Central memory CD8-positive, alpha-beta T cell (primary cell): ENCODE measurements at places on chromosomes 1 and 21.

DNA sequence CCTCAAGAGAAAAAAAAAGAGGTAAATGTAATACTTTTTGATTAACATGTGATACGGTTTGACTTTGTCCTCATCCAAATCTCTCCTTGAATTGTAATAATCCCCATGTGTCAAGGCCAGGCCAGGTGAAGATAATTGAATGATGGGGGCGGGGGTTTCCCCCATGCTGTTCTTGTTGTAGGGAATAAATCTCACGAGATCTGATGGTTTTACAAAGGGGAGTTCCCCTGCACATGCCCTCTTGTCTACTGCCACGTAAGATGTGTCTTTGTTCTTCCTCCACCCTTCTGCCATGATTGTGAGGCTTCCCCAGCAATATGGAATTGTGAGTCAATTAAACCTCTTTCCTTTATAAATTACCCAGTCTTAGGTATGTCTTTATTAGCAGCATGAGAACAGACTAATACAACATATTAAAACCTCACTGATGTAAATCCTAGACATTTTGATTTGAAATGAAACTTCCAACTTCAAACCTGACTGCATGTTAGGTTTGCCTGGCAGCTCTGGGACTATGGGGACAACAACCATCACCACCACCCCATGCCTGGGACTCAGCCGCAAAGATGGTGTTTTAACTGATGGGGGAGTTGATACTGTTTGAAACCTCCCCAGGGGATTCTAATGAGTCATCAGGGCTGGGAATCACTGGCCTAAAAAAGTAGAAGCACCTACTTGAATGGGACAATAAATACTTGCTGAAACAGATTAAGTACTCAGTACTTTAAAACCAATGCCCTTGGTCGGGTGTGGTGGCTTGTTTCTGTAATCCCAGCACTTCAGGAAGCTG lies 32.8 kb upstream of the BACH1 start:
- H3K4me1 ChIP-seq: no peaks in the 10 kb centered on the region
- H3K27me3 ChIP-seq: peaks cover 9% of the 10 kb centered on the region
- no peak for DNase-seq
- H3K36me3 ChIP-seq: no peaks in the 10 kb centered on the region
- no peak overlapping the region for H3K4me3 ChIP-seq

DNA sequence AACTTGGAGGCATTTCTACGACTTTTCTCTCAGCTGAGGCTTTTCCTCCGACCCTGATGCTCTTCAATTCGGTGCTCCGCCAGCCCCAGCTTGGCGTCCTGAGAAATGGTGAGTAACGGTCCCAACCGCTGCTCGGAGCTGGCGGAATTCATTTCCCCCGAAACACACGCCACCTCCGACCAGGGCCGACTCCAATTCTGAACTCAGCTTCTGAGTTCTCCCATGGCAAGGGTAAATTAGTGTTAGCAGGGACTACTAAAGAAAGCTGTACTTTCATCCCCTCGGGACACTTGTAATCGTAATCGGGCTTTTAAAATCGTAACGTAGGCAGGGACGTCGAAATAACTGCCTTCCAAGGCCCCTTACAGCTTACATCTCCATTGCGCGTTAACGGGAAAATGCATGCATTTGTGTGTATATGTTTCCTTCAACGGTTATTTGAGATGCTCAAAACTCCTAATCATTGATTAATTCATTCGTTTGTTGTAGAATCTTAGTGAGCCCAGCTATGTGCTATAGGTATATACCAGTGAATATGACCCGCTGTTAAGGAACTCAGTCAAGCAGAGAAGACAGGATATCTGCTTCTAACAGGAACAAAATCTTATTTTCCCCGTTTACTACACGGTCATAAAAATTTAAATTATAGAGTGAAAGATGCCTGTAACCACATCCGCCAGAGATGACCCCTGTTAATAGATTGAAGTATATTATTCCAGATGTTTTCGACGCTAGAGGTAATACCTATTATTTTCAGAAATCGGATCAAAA lies 472 bp downstream of the DTL start:
- no peaks in the 10 kb centered on the region for H3K27me3 ChIP-seq
- H3K36me3 ChIP-seq: peaks cover 13% of the 10 kb centered on the region
- H3K4me3 ChIP-seq: peak overlapping the region; percentile 90
- H3K27ac ChIP-seq: peak overlapping the region; percentile 97
- DNase-seq: no peak

GRCh38 chr1:160069460-160070231 lies at the start of gene KCNJ10:
KCNJ10 (minus strand) TSS chr1:160070160; CDS start chr1:160042532, 27,628 bp downstream.
- H3K36me3 ChIP-seq: peaks cover 4% of the 10 kb centered on the region
- H3K4me1 ChIP-seq: peaks cover 14% of the 10 kb centered on the region
- DNase-seq: no peak
- peak within 1 kb of the TSS; percentile 78 for H3K4me3 ChIP-seq

DNA sequence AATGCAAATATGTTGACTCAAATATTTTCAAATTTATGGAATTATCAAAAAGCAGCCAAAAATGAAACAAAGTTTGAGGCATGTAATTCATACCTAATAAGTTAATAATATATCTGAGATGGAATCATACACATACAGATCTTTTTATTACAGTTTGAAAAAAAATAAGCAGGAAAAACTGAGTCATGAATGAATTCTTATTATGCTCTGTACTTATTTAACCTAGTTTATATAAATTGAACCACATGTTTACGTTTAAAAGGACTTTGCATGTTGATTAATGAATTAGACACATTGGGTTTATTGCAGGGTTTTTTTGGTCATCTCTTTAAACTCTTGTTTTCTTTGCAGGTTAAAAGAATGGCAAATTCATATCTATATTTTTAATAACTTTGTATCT lies 40.9 kb downstream of the CMPK1 start:
- no peak for DNase-seq
- no peak overlapping the region for H3K27ac ChIP-seq
- peaks cover 54% of the 10 kb centered on the region for H3K36me3 ChIP-seq
- H3K27me3 ChIP-seq: no peaks in the 10 kb centered on the region
- H3K4me3 ChIP-seq: no peak overlapping the region

DNA sequence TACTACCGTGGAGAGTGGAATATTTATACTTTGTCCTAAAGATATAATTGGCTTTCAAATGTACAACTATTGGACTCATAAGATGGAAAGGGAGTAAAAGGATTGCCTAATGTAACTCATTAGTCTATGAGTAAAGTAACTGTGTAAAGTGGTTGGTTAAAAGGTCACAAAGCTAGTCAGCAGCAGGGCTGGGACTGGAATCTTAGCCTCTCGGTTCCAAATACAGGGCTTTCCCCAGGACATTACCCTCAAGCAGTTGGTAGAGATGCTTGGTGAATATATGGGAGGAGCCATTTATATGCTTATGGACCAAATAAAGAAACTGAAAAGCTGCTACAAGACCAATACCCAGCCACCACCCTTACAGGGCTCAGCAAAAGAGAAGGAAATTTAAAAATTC lies 283.7 kb downstream of the HLX start:
- peaks cover 36% of the 10 kb centered on the region for H3K27me3 ChIP-seq
- no peak overlapping the region for H3K4me3 ChIP-seq
- H3K4me1 ChIP-seq: no peaks in the 10 kb centered on the region
- no peak for DNase-seq

DNA sequence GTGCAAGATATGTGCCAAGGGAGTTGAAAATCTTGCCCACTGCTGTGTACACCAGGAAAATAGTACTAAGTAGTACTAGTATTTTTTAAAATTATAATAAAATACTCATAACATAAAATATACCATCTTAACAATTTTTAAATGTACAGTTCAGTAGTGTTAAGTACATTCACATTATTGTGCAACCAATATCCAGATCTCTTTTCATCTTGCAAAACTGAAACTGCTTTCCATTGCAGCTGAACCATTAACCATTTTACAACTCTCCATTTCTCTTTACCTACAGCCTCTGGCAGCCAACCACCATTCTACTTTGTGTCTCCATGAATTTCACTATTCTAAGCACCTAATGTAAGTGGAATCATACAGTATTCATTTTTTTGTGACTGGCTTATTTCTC lies 19.3 kb upstream of the RAB3GAP2 start:
- peaks cover 46% of the 10 kb centered on the region for H3K27me3 ChIP-seq
- H3K4me3 ChIP-seq: no peak overlapping the region
- no peak overlapping the region for H3K27ac ChIP-seq
- DNase-seq: no peak

GRCh38 chr1:110890474-110891196 lies 17.7 kb downstream of the CD53 start:
- H3K27me3 ChIP-seq: no peaks in the 10 kb centered on the region
- peaks cover 99% of the 10 kb centered on the region for H3K4me1 ChIP-seq
- peak overlapping the region; percentile 91 for H3K27ac ChIP-seq
- DNase-seq: no peak
- H3K36me3 ChIP-seq: peaks cover 74% of the 10 kb centered on the region

DNA sequence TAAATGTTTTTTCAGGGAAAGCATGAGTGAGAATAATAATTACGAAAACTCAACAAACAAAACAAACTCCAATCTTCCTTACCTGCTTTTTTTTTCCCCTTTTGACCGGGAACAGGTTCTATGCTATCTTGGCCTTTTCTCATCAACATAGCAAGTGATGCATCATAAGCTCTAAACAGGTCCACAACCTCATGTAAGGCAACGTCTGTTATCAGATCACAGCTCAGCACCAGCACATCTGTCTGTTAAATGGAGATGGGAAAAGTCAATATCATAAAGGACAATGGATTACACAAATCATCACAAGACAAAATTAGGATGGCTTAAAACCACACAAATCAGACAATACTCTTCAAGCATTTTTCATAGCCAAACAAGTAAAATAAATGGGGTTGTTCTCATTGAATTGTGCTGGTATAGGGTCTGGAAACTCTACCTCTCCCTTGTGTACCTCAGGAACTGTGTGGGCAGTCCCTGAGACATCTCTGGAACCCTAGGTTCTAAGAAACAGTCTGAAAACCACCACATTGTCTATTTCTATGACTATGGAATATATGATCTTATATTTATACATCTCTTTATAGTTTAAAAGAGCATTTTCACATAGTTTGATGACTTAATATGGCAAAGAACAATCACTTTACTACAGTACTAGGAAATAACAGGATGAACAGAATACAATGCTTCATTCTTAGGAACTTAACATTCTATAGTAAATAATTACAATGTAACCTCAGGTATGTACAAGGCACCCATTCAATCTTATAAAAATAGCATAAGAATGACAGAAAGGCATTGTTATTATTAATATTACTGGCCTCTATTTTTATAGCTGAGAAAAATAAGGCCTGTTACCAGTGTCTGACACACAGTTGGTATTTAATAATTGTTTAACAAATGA lies 44.7 kb downstream of the EIF2B3 start:
- peaks cover 7% of the 10 kb centered on the region for H3K36me3 ChIP-seq
- H3K4me1 ChIP-seq: no peaks in the 10 kb centered on the region
- no peak for DNase-seq
- no peak overlapping the region for H3K4me3 ChIP-seq
- no peak overlapping the region for H3K27ac ChIP-seq

DNA sequence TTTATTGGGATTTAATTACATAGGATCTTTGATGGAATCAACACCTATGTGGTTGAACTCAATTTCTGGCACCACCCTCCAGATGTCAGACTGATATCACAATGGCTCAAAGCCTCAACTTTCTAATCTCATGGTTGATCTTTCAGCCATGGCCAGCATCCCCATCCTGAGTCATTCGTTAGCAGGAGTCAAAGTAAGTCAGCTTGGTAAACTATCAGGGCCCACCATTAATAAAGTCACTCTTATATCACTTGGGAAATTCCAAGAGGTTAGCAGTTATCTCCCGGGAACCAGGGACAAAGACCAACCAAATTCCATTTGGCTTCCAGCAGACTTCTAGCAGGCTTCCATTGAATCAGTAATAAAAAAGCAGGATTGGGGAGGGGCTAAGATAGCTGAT lies 50.7 kb upstream of the TNFSF4 start:
- peaks cover 6% of the 10 kb centered on the region for H3K4me1 ChIP-seq
- no peaks in the 10 kb centered on the region for H3K36me3 ChIP-seq
- no peak overlapping the region for H3K4me3 ChIP-seq
- H3K27ac ChIP-seq: no peak overlapping the region

DNA sequence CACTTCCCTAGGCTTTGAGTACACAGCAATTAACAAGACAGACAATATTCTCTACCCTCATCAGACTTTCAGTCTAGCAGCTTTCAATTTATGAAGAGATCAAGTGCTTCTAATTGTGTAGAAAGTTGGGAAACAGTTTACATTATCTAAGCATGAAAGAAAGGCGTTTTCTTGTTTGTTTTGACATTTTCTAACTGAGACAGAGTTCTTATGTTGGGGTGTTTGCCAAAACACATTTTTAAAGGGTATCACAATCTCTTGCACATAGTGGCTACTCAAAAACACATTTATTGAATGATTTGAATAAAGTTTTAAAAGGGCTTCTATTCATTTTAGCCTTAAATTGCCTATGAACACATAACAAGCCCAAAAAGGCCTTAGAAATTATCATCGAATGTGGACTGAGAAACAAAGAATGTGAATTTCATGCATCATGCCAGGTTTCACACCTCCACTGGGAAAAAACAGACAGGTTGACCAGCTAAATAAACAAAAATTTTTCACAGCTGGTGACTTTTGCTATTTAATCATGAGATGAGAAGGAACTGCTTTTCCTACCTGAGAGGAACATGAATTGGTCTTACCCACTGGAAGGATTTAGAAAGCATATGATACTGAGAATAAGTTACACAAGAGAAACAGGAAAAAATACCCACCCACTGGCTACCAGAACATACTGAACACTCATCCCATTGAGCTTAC lies 394.5 kb upstream of the PKN2 start:
- no peak for DNase-seq
- no peak overlapping the region for H3K27ac ChIP-seq
- H3K4me1 ChIP-seq: no peaks in the 10 kb centered on the region
- no peak overlapping the region for H3K4me3 ChIP-seq
- H3K36me3 ChIP-seq: no peaks in the 10 kb centered on the region
- no peaks in the 10 kb centered on the region for H3K27me3 ChIP-seq

DNA sequence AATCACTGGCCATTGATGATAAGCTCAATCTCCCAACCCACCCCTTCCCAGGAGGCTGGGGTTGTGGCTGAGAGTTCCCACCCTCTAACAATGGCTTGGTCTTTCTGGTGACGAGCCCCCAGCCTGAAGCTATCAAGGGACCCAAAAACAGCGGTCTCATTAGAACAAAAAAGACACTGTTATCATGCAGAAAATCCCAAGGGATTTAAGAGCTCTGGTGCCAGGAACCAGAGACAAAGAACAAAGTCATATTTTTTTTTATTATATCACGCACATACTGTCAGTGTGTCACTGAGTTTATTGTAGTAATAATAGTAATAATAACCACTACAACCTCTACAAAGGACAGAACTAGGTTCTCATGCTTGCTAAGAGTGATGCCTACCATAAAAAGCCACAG lies 43.9 kb downstream of the CCDC185 start:
- peaks cover 17% of the 10 kb centered on the region for H3K27me3 ChIP-seq
- H3K4me3 ChIP-seq: no peak overlapping the region
- DNase-seq: no peak
- no peaks in the 10 kb centered on the region for H3K36me3 ChIP-seq
- no peaks in the 10 kb centered on the region for H3K4me1 ChIP-seq
- no peak overlapping the region for H3K27ac ChIP-seq

- no peaks in the 10 kb centered on the region for H3K4me1 ChIP-seq
- H3K27me3 ChIP-seq: no peaks in the 10 kb centered on the region
- H3K27ac ChIP-seq: no peak overlapping the region
- DNase-seq: no peak
Measured at GRCh38 chr1:217153361-217153760, 430.1 kb upstream of the ESRRG start.
